ENCODE measurements at places on chromosomes 12 and 14.

- no peak for DNase-seq
Observed at GRCh38 chr12:1697271-1697670, 6.4 kb downstream of the ADIPOR2 start.

- no peak for DNase-seq
Observed at GRCh38 chr12:25497021-25497420, 56.1 kb downstream of the LMNTD1 start.

DNA sequence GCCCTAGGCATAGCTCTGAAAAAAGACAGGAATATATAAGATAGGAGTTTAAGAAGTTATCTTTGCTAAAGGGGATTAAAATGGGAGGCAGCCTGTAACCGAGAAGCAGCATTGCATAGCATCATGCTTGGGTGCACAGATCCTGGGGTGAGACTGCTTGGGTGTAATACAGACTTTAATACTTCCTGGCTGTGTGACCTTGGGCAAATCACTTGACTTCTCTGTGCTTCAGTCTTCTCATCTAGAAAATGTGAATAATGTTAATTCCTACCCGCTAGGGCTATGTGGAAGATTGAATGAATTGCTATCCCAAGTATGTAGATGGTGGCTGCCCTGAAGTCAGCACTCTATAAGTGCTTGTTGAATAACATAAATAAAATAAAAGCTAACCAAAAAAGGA lies 204.5 kb downstream of the TMEM132C start:
- no peak for DNase-seq

DNA sequence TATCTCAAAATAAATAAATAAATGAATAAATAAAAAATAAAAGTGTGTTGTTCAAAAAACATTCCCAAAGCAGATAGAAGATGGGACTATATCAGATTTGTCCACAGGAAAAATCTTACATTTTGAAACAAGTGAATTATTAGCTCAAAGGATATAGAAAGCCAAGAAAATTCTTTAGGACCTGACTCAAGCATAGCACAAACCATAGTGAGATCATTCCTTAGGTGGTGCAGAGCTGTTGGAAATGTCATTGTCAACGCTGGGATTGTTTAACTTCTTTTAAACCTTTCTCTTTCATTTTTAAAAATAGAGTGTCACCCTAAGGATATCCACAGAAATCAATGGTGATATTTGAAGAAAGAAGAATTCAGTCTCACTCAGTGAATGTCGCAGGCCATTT lies 43.5 kb downstream of the DRAM1 start:
- no peak for DNase-seq

GRCh38 chr12:95484524-95484923 lies 10.6 kb downstream of the METAP2 start:
- DNase-seq: no peak

- no peak for DNase-seq
Observed at GRCh38 chr12:66119870-66120241, 10.7 kb downstream of the LLPH start.

DNA sequence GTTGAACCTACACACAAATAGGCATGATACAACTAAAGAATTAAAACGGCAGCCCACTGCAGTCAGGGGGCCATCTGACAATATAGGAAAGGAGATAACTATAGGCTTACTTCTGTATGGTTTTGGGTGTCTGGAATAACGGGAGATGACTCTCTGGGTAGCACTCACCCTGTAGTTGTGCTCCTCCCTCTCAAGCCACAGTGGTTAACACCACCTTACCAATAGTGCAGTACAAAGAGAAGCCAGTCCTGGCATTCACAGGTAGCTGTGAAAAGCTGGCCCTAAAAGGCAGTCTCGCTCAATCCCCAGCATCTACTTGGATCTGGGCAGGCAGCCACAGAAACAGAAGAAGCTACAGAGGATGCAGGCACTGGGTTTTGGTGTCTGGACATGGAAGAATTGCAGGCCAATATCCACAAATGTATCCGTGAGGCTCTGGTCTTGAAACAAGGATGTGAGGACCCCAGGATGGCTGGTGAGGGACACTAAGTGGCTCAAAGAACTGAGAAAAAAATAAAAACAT lies 93.0 kb downstream of the DPF3 start:
- peak; percentile 85 for DNase-seq

- no peak for DNase-seq
Observed at GRCh38 chr12:68080577-68080976, 79.0 kb downstream of the IFNG start.

DNA sequence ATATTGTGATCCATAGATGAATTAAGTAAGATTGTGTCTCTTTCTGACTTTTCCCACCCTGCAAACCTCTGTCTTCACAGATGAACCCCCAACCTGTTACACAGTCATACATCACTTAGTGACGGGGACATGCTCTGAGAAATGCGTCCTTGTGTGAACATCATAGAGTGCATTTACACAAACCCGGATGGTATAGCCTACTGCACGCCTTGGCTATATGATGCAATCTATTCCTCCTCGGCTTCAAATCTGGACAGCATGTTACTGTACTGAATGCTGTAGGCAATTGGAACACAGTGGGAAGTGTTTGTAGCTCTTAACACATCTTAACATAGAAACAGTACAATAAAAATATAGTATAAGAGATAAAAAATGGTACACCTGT lies 7.4 kb upstream of the TESPA1 start:
- DNase-seq: no peak

DNA sequence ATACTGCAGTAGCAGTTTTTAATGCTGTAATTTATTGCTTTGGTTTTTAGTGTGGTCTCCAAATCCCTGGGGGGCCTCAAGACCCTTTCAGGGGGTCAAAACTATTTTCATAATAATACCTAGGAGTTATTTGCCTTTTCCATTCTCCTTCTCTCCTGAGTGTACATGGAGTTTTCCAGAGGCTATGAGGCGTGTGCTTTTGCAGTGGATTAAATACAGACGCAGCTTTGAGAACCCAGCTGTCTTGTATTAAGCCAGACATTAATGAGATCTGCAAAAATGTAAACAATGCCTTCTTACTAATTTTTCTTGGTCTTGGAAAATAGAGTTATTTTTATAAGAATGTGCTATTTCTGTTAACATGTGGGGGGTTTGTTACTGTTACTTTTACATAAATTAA lies 68.6 kb downstream of the SLC25A47 start:
- no peak for DNase-seq

- no peak for DNase-seq
Observed at GRCh38 chr12:19482551-19483109, 43.3 kb downstream of the AEBP2 start.

DNA sequence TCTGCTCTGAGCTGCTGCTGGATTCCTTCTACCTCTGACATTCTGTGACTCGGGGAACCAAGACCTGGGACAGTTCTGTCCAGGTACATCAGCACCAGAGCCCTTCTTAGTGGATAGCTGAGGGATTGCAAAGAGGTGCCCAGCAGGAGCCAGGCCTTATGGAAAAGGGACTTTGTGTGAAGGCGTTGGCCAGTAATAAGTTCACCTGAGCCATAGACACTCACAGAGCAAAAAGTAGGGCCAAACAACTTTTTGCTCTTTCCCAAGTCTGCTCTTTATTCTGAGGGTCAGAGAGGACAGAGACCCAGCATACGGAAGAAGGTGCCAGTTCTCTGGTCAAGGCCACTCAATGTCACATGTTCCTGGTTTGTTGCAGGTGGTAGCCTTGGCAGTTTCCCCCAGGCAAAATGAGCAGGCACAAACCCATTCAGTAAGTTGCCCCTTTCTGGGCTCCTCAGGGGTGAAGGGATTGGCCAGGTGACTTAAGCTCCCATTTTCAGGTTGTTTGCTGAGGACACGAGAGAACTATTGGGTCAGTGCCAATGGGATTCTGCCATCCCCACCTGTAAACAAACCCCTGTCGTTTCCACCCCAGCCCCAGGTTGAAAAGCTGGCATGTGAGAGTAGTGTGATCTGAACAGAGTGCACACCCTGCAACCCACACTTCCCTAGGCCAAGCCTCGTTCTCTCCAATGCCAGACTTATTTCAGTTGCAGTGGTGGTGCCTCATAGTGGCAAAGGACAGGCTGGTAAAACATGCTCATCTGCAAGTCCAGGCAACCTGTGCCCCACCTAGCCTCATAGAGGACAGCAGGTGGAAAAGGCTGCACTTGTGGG lies 150.3 kb downstream of the SMOC1 start:
- no peak for DNase-seq

DNA sequence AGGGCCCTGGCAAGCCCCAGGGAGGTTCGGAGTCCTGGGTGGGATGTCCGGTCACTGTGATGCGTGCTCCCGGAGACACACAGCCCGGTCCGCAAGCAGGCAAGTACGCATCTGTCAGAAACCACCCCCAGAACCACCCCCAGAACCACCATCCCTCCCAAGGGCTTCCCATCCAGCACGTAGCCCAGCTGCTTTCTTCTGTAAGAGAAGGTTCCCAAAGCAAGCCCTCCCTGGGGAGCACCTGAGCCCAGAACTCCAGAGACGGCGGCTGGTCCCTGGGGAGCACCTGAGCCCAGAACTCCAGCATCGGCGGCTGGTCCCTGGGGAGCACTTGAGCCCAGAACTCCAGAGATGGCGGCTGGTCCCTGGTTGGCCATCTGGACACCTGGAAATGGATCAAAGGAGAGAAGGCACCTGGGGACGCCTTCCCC lies 2.6 kb upstream of the FBRSL1 start:
- DNase-seq: no peak

GRCh38 chr12:89832336-89832735 lies 123.7 kb upstream of the ATP2B1 start:
- no peak for DNase-seq

- DNase-seq: no peak
Observed at GRCh38 chr14:36646664-36647416, 14.8 kb upstream of the PAX9 start.

- DNase-seq: peak; percentile 42
Observed at GRCh38 chr12:108939594-108939993, 59.7 kb downstream of the DAO start.

DNA sequence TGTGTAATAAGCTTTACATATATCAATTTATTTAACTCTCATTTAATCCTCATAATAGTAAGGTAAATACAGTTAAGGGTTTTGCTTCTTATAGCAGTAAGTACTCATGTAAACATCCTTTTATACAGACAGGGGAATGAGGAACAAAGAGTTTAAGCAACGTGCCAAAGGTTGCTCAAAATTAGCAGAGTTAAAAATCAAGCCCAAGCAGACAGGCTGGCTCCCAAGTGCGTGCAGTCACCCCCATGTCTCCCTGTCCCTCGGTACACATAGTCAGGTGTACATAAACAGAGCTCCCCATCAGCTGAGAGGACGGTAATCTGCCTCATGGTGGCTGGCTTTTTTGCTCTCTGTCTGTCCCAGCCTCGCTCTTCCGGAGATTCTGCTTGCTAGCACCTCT lies 126.4 kb downstream of the DERA start:
- DNase-seq: no peak

GRCh38 chr12:52713960-52714886 lies 10.9 kb upstream of the KRT77 start:
- no peak for DNase-seq

DNA sequence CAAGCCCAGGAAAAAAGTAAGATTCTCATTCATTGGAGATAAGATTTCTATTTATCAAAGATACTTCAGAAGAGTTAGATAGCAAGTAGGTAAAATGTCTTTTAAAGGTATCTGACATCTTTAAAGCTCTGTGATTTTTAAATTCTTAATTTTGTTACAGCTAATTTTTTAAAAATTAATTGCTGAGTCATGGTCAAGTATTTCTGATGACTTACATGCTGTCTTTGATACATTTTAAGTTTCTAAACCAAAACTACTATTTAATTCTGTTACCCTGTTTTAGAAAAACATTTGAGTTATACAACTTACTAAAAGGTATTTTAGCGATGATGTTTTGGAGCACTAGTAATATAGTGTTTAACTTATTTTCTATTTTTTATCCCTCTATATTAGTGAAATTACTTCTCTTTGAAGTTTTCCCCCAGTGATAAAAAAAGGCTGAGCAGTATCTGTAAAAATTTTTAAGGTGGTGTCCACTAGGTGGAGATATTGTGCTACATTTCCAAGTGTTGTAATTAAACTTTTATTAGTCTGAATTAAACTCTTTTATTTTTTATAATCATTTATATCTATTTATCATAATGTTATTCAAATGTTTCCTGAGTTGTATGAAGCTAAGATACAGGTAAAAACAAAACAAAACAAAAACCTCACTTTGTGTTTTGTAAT lies 11.5 kb downstream of the ALG10 start:
- DNase-seq: peak; percentile 12

GRCh38 chr14:88914956-88915355 lies 90.5 kb downstream of the TTC8 start:
- peak; percentile 73 for DNase-seq

DNA sequence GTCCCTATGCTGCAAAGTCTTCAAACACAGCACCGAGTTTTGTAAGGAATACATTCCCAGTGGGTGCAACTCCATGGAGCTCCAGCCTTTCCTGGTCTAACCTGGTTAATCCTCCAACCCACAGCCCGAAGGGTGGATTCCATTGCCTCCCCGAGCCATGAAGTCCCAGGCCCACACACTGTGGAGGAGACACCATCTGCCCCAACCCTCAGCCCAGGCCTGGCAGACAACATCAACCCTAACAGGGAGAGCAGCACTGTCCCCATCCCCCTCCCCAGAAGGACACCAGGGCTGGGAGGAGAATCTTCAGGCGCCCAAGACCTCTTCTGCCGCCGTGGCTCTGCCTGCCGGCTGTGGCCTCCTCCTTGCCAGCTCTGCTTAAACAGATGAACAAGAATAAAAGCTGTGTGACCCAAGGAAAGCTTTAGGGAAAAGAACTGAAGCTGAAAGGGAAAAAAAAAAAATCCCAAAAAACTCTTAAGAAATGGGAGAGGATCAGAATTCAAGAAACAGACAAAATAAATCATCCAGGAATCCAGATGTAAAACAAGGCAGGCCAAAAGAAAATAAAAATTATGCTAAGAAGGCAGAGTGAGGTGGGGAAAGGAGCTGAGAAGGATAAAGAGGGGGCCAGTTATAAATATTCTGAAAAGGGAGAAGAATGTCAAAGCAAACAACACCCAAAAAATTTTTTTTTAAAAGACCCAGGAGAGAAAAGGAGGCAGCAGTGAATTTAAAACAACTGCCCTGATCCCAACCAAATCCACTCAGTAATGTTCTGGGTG lies 16.0 kb upstream of the ZFP36L1 start:
- DNase-seq: no peak

DNA sequence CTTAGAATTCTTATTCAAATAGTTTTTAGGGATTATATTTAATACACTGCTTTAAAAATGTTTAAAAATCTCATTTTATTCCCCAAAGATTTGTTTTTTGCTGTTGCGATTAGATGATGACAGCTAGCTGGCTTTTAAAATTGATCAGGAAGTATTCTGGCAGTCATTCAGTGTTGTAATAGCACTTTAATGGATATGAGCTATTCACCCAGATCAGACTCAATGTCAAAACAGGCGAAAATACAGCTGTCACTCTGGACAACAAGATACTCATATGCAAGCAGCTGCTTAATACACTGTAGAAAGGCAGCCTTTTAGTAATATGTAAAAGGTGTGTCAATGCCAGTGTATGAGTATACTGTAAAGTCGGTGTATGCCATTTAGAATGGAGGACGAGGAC lies 91.7 kb downstream of the NPAS3 start:
- no peak for DNase-seq

GRCh38 chr12:113782873-113783272 lies 183.3 kb downstream of the RBM19 start:
- no peak for DNase-seq

- DNase-seq: no peak
Observed at GRCh38 chr14:60653701-60654161, 4.5 kb upstream of the SIX1 start.
